ENCODE measurements at places on chromosomes 12 and 14.

GRCh38 chr12:29164477-29165393, 15.7 kb downstream of the FAR2 start:
- no peak for DNase-seq

DNA sequence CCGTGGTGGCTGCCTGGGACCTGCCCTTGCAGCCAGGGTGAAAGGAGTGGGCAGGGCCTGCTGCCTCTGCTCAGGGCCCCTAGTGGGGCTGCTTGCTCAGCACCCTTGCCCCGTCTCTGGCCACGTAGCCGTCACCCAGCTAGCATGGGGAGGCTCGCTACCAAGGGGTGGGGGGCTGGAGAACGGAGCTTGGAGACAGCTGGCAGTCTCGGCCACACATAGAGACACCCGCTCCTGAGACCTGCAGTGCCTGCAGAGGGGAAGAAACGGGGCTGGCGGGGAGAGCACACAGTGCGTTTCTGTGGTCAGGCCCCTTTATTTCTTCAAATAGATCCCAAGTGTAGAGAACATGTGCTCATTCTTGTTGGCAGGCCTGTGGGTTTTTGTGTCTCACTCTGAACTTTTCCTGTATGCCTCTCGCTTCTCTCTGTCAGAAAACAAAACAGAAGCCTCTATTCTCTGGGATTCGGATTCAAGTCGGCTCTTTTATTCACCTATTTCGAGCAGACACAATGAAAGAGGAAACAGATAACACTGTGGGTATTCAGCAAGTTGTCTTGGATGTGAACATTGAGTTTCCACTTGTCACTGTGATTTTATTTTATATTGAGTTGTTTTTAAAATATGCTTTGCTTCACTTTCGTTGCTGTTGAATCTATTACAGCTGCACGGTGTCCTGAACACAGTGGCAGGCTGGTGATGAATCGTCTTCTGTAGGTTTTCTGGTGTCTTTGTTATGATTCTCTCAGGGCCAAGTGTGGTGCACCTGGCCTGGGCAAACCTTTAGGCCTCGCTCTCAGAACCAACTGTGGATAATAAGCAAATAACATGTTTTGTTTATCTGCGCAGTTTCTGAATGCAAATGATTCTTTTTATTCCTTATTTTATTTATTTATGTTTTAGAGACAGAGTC, 26.5 kb downstream of the PACS2 start:
- no peak for DNase-seq

DNA sequence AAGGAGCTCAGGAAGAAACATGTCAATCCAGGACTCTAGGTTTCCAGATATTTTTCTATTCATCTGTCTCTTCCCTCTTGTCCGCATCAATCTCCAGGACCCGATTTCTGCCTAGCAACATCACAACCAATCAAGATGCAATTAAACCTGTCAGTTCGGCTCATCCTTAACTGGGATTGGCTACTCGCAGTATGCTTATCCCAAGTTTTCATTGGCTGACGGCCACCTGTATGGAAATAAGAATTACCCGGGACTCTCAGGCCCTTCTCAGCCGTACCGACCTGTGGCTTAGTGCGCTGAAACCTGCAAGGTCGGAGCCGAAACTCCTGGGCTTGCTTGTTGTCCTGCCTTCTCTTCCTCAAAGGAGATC, 20.4 kb upstream of the ATP5MC2 start:
- DNase-seq = no peak

GRCh38 chr14:70019695-70020094, 140.5 kb downstream of the SMOC1 start:
- DNase-seq = no peak

GRCh38 chr12:54216797-54217661, 28.2 kb upstream of the SMUG1 start:
- peak; percentile 88 for DNase-seq

GRCh38 chr12:124648710-124649384, 81.4 kb upstream of the NCOR2 start:
- no peak for DNase-seq

DNA sequence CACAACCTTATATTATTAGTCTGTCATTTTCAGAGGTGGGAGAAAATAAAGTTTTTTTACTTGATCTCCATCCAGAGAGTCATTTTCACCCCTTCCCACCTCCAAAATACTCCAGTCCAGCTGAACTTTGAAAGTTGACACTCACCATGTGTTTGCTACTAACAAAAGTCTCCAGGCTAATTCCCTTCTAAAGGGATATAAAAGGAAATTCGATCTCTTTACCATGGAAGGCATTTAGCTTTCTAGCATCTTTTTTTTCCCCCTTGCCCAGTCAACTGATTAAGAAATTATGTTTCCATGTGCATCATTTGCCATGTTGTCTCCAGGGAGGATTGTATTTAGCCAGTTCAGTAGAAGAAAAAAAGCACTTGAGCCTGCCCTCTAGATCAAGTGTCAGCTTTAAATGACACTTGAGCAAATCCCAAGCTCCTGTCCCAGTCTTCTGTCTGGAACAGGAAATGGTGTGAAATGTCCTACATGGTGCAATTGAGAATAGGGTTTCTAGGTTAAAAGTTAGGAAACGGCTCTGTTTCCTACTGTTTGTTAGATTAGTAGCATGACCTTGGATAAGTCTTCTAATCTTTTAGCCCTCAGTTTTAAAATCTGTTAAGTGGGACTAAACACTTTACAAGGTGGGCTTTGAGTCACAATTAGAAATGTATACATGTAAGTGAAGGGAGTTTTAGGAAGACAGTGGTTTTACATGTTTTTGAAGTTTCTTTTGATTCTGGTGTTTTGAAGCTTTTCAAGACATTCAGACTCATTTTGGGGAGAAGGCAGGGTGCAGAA, 67.2 kb downstream of the GNS start:
- DNase-seq = no peak

- DNase-seq = no peak
Observed at GRCh38 chr12:24778486-24779304, 170.2 kb downstream of the BCAT1 start.

DNA sequence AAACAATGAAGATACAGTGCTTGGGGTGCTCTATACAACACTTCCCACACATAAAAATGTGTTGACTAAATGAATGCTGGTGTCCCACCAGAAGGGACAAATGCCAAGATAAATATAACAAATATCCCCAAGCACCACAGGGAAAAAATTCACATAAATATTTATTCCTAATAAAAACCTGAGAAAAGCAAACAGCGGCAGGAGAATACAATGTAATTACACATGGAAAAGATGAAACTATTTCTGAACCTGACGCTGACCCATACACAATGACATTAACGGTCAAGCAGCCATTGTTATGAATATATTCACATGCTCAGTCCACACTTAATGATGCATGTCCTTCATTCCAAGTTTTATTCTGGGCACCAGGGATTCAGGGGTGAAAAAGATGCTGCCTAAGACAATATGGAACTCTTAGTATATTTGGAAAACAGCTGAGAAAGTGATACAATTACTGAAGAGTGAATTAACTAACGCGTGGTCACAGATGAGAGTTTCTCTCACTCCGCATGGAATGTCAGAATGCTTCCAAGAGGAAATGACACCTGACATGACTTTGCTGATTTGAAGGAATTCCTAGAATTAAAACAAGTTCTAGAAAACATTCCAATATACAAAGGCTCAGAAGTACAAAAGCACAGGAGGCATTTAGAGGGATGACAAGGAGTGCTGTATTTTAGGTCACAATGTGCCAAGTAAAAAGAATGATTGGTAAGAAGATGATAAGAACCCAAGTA, 27.9 kb upstream of the PTPRR start:
- DNase-seq = no peak

- no peak for DNase-seq
Observed at GRCh38 chr12:58095002-58095401, 153.6 kb downstream of the ATP23 start.

DNA sequence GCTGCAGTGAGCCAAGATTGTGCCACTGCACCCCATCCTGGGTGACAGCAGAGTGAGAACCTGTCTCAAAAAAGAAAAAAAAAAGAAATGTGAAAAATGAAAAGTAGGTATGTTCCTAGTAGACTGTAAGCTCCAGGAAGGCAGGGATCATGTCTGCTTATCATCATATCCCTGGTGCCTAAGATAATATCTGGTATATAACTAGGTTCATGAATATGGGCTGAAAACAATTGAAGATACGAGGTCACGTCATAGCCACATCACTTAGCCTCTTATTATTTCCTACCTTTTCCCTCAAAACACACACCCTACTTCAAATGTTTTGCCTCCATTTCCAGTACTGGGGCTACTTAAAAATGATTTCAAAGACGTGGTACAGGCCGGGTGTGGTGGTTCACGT, 3.0 kb downstream of the POU6F1 start:
- no peak for DNase-seq

DNA sequence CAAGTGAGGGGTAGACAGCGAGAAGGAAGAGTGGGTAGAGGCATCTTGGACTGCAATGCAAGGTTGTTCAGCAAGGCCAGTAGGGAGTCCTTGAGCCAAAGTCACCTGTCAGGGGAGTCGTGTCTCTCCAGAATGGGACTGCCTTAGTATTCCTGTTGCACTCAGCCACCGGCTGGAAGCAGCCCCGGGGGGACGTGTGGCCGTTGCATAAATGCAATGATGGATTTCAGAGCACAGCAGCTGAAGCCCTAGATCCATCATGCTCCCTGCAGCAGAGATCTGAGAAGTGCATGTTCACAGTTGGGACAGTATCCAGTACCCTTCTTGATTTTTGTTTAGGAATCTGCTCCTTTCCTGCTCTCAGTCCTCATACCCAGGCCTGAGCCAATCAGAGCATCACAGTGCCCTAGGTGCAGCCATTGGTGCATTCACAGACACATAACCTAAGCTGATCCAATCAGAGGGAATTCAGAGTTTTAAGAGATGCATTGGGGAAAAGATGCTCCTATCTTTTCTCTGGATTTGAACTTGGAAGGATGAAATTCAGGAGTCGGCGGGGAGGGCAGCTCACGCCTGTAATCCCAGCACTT, 62.9 kb downstream of the HSPB8 start:
- DNase-seq = no peak

- DNase-seq = no peak
Observed at GRCh38 chr12:107782067-107782466, 7.6 kb downstream of the ASCL4 start.

GRCh38 chr14:54200726-54201125, 196.1 kb upstream of the CDKN3 start:
- DNase-seq = no peak

DNA sequence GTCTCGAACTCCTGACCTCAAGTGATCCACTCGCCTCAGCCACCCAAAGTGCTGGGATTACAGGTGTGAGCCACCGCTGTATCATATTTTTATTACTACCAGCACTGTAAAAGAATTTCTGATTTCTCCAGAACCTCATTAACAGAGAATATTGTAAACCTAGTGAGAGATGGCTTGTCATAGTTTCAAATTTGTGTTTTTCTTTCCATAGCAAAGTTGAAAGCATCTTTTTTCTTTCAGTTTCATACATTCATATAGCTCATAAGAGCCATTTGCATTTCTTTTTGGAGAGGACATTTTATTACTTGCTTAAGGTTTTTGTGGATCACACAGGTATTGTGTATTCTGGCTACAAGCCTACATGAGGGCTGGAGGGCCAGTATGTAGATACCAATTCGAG, 58.0 kb downstream of the MIS18BP1 start:
- no peak for DNase-seq

GRCh38 chr14:49303946-49304516, 282.1 kb downstream of the RPS29 start:
- DNase-seq = no peak

GRCh38 chr12:89707703-89708564, 704 bp downstream of the ATP2B1 start:
- peak; percentile 77 for DNase-seq

- DNase-seq = no peak
Observed at GRCh38 chr14:100804558-100805309, 21.2 kb upstream of the MEG3 start.

DNA sequence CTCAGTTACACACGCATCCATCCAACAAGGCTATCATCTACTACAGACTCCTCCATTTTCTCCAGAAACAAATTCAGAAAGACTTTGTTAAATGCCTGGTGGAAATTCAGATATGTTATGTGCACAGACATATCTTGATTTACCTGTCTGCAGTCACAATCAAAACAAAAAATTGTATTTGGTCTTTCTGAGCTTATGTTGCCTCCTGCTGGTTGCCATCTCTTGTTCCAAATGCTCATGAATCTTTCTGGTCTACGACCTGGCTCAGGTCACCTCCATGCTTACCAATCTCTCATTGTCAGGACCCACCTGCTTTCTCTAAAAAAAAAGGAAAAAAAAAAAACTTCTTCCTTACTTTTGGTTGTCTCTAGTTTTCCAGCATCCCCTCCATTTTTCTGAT, 169.2 kb upstream of the PLXNC1 start:
- no peak for DNase-seq

DNA sequence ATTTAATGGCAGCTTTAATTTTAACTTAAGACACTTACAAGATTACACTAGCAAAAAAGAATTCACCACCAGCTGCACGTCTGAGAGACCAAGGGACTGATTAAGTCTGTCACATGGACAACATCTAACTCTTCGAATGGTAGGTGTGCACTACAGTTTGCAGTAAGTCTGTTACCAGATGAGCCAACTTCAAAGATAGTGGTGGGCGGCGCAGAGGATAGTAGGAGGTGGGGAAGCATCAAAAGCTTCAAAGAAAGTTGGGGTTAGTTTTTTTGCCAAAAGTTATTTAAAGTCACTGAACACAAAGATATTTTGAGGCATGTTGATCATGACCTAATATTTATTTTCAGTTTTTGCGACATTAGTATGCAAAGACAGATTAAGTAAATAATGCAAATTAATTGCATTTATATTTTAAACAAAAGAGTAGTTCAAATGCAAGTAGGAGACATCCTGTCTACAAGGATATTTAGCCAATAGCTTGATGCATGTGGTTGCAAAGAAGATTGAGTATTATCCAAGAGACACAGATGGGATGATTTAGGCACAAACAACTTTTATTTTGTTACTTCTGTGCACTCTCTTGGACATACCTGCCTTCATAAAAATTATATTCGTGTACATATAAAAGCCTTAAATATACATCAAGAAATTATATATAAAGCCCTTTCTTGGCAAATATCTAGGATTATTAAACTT, 327.7 kb downstream of the BMP4 start:
- no peak for DNase-seq

DNA sequence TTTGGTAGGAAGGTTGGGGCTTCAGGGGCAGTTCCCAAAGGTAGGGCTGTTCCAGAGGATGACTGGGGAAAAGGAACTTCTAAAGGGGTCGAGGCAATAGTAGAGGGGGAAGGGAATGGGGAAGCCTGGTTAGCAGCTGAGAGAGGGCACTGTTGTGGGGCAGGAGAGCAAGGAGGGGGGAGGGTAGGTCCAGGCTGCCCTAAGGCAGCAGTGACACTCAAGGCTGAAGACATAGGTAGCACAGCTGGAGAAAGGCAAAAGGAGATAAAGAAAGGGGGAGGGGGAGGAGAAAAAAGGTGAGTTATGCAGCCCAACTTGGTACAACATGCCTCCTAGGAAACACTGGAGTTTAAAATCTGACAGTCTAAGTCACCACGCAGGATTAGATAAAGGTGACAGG, 3.9 kb downstream of the NACA start:
- no peak for DNase-seq

DNA sequence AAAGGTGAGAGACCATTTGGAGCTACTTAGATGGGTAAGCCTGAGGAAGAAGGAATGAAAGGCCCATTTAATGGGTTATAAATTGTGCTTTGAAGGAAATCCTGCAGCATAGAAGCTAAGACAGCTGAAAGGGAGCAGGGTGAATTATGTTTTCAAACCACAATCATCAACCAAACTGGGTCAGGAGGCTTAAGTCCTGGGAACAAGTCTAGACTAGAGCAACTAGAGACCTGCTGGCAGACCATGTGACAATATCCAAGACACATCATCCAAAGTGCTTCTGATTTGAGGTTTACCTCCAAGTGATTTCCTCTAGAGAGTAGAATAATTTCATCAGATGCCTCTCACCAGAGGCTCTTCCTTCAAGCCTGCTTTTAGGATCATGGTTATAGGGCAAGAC, 53.7 kb downstream of the MAP3K9 start:
- no peak for DNase-seq

GRCh38 chr12:100995771-100996170, 201.2 kb downstream of the ANO4 start:
- DNase-seq = no peak

Measured in cardiac septum (tissue), 1 donor.